WTC11 (cell line): ENCODE measurements at places on chromosomes 11 and 22.
A peak's percentile ranks its signal among the peaks of the same experiment; 100 is the strongest.

GRCh38 chr11:29989174-29989970 lies 27.5 kb downstream of the KCNA4 start:
- no peaks in the 10 kb centered on the region for H3K36me3 ChIP-seq
- peaks cover 9% of the 10 kb centered on the region; the same call in 1 of the 2 replicates for H3K27me3 ChIP-seq
- H3K4me1 ChIP-seq, result no peaks in the 10 kb centered on the region
- no peak overlapping the region for H3K4me3 ChIP-seq
- no peak overlapping the region for H3K27ac ChIP-seq

DNA sequence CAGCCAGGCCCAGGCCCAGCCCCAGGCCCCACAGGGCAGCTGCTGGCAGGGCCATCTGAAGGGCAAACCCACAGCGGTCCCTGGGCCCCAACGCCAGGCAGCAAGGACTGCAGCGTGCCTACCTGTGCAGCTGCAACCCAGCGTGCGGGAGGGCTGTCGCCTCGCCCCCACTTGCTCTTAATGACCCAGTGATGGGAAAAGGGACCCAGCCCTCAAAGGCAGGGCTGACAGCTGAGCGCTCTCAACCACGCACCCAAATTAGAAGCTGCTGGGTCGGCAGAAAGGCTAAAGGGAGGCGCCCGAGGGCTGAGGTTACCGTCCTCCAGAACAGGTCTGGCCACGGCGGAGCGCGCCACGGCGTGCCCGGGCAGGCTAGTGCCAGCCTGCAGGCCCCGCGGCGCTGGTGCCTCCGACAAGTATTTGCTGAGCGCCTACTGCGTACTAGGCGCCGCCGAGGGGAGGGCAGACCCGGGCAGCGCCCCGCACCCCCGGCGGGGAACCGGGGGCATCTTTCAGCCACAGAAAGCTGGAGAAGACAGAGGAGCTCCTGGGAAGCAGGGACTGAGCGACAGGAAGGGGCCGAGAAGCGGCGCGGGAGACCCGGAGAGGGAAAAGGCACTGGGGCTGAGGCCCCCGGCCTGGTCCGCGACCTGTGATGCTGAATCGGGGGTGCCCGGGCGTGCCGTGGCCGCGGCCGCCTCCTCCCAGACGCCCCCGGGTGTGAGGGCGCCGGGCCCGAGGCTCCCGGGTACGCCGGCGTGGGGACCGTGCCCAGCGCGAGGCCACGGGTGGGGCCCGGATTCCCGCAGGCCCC lies 773 bp downstream of the HRAS start:
- H3K27ac ChIP-seq, result no peak overlapping the region
- peak; percentile 28 for DNase-seq
- peaks cover 22% of the 10 kb centered on the region for H3K27me3 ChIP-seq
- peaks cover 5% of the 10 kb centered on the region; the same call in 1 of the 2 replicates for H3K36me3 ChIP-seq
- H3K4me3 ChIP-seq, result peak overlapping the region; percentile 67

DNA sequence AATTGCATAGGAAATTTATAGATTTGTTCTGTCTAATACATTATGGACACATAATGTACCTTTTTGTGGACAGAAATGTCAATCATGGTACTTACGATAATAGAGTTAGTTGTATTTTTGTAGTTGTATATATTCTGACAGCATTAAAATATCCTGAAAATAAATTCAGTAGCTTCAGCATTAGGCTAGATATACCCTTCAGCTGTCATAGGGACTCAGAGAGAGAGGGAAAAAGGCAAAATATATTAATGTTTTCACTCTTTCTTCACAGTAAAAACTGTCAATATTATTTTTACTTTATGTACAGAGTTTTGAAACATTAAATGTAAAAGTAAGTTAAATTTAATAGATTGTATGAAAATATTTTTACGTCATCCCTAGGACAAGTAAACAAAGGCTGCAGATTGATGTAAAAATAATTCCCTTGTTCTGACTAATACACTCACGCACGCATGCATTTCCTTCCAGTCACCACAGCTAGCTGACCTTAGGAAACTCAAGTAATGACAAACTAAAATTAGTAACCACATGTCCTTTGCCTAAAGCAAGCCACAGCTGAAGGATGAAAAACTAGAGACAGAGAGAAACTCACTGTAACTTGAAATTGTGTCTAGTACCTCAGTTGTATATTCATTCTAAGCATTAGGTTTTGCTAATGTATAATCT lies 104.7 kb upstream of the CARD18 start:
- no peaks in the 10 kb centered on the region for H3K27me3 ChIP-seq
- no peaks in the 10 kb centered on the region for H3K4me1 ChIP-seq
- no peak overlapping the region for H3K27ac ChIP-seq
- DNase-seq, result no peak
- H3K4me3 ChIP-seq, result no peak overlapping the region
- peaks cover 5% of the 10 kb centered on the region for H3K36me3 ChIP-seq

GRCh38 chr11:68371171-68372041 lies 59.0 kb downstream of the LRP5 start:
- no peaks in the 10 kb centered on the region for H3K27me3 ChIP-seq
- H3K4me1 ChIP-seq, result no peaks in the 10 kb centered on the region
- no peak overlapping the region for H3K4me3 ChIP-seq
- DNase-seq, result no peak
- peak overlapping the region; percentile 57; the same call in 1 of the 2 replicates for H3K27ac ChIP-seq

DNA sequence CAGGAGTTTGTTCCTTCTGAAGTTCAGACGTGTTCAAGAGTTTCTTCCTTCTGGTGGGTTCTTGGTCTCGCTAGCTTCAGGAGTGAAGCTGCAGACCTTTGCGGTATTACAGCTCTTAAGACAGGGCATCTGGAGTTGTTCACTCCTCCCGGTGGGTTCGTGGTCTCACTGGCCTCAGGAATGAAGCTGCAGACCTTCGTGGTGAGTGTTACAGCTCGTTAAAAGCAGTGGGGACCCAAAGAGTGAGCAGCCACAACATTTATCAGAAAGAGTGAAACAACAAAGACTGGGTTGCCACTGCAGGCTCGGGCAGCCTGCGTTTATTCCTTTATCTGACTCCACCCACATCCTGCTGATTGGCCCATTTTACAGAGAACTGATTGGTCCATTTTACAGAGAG lies 373.1 kb downstream of the ETS1 start:
- H3K27ac ChIP-seq, result no peak overlapping the region
- peaks cover 32% of the 10 kb centered on the region for H3K36me3 ChIP-seq
- no peaks in the 10 kb centered on the region for H3K27me3 ChIP-seq
- DNase-seq, result no peak

DNA sequence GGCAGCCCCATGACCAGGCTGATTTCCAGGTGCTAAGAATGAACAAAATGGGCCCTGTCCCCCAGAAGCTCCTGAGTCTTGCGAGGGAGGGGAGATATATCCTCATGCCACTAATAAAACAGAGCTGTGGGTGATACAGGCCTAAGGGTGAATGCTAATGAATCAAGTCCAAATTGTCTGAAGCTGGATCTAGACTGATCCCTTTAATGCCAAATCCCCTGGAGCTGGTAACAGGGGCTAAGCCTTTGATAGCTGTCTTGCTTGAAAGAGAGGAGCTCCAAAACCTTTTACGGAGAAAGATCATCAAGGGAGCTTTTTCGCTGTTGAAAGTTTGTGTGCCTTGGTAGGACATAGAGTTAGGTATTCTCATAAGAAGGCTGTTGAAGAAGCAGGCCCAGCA lies 79.7 kb downstream of the PPFIBP2 start:
- H3K27ac ChIP-seq, result no peak overlapping the region; the same call in 1 of the 2 replicates
- no peak for DNase-seq
- H3K27me3 ChIP-seq, result no peaks in the 10 kb centered on the region
- no peaks in the 10 kb centered on the region for H3K36me3 ChIP-seq
- peaks cover 55% of the 10 kb centered on the region for H3K4me1 ChIP-seq

GRCh38 chr11:80841675-80842074 lies 1400.8 kb upstream of the TENM4 start:
- no peaks in the 10 kb centered on the region for H3K36me3 ChIP-seq
- no peak overlapping the region for H3K27ac ChIP-seq
- H3K27me3 ChIP-seq, result no peaks in the 10 kb centered on the region
- no peak for DNase-seq
